ENCODE measurements at places on chromosomes 7 and 10.
A peak's percentile ranks its signal among the peaks of the same experiment; 100 is the strongest.

DNA sequence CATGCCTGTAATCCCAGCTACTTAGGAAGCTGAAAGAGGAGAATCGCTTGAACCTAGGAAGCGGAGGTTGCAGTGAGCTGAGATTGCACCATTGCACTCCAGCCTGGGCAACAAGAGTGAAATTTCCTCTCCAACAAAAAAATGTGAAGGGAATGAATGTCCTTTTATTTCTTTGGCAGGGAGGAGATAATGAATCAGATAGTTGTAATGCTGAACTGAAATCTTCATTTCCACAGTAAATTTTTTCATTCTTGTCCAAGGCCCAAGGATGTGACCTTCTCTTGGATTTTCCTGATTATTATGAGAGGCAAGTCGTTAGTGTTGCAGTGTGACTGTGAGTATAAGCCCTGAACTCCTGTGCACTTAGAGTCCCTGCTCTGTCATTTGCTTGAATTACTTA lies 13.6 kb downstream of the STAMBPL1 start:
- H3K27me3 ChIP-seq, result peaks cover 9% of the 10 kb centered on the region
- no peak for DNase-seq
- no peaks in the 10 kb centered on the region for H3K36me3 ChIP-seq
- no peak overlapping the region for H3K4me3 ChIP-seq
- H3K4me1 ChIP-seq, result peaks cover 10% of the 10 kb centered on the region
- H3K27ac ChIP-seq, result no peak overlapping the region

GRCh38 chr7:25619963-25620799 lies 391.9 kb upstream of the NPVF start:
- peaks cover 64% of the 10 kb centered on the region for H3K4me1 ChIP-seq
- no peaks in the 10 kb centered on the region for H3K27me3 ChIP-seq
- no peak overlapping the region for H3K4me3 ChIP-seq
- DNase-seq, result no peak
- H3K27ac ChIP-seq, result peak overlapping the region; percentile 18

- H3K4me1 ChIP-seq, result peaks cover 38% of the 10 kb centered on the region
- no peaks in the 10 kb centered on the region for H3K36me3 ChIP-seq
- H3K27ac ChIP-seq, result no peak overlapping the region
- H3K4me3 ChIP-seq, result no peak overlapping the region
- H3K27me3 ChIP-seq, result peaks cover 14% of the 10 kb centered on the region
Observed at GRCh38 chr10:48503293-48503911, 101.5 kb downstream of the ARHGAP22 start.

DNA sequence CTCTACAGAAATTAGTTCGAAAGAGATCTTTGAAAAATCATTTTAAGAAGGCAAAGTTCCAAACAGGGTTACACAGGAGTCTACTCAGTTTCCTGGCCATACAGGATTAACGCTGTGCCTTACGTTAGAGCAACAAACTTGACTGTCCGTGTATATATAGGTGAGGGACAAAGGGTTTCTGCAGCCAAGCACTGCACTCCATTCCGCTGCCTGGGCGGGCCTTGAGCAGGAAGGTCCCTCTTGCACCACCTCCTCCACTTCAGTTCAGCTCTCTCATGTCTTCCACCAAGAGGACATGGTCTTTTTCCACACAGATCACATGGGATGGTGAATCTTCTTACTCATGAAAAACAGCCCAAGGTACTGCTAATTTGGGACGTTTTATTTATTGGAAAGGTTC lies 43.2 kb downstream of the MCMBP start:
- no peaks in the 10 kb centered on the region for H3K4me1 ChIP-seq
- no peak overlapping the region for H3K4me3 ChIP-seq
- H3K27ac ChIP-seq, result peak overlapping the region; percentile 66

- peaks cover 3% of the 10 kb centered on the region for H3K27me3 ChIP-seq
- H3K4me3 ChIP-seq, result no peak overlapping the region
- H3K27ac ChIP-seq, result peak overlapping the region; percentile 92
- no peaks in the 10 kb centered on the region for H3K36me3 ChIP-seq
- DNase-seq, result no peak
Observed at GRCh38 chr7:30471205-30471604, 7.4 kb downstream of the NOD1 start.

DNA sequence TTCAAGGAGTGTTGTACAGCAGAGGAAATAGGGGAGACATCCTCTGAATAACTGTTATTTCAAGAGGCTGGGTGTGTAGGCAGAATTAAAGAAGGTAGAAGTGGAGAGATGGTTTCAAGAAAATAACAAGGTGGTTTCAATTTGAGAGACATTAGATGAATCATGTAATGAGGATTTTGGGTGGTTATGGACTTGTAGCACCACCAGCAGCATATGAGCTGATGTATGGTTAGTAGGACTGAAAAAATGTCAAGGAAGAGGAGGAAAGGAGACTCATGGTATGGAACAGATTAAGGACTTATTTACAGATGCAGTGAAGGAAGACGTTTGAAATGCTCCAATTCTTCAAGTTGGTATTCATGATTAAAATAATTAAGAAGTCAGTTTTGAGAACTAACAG lies 166.2 kb downstream of the EXOC4 start:
- no peak for DNase-seq
- H3K4me3 ChIP-seq, result no peak overlapping the region
- peaks cover 2% of the 10 kb centered on the region for H3K27me3 ChIP-seq
- H3K36me3 ChIP-seq, result peaks cover 8% of the 10 kb centered on the region

- no peak for DNase-seq
- peaks cover 19% of the 10 kb centered on the region for H3K4me1 ChIP-seq
- no peak overlapping the region for H3K27ac ChIP-seq
- no peaks in the 10 kb centered on the region for H3K36me3 ChIP-seq
Observed at GRCh38 chr10:29828440-29828894, 193.7 kb upstream of the SVIL start.

GRCh38 chr10:105837951-105838350 lies 1196.9 kb downstream of the SORCS3 start:
- no peak overlapping the region for H3K27ac ChIP-seq
- peaks cover 3% of the 10 kb centered on the region for H3K27me3 ChIP-seq
- H3K36me3 ChIP-seq, result no peaks in the 10 kb centered on the region
- DNase-seq, result no peak
- peaks cover 19% of the 10 kb centered on the region for H3K4me1 ChIP-seq

DNA sequence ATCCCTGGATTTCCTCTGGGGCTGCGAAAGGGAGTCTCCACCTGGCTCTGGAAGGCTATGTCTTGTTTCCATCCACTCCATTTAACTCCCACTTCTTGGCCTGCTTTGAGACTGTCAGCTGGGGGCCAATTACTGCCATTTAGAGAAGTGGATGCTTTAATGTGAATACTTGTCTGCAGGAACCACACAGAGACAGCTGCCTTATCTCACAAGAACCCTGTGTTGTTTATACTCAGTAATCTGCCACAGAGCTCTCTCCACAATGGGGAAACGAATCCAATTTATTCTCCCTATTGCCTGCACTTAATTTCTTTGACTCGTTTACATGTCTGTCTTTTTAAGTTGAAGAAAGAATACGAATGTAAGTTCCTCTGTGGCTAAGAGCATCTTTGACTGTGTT lies 787.0 kb upstream of the C7orf33 start:
- no peaks in the 10 kb centered on the region for H3K27me3 ChIP-seq
- DNase-seq, result no peak
- H3K27ac ChIP-seq, result no peak overlapping the region
- peaks cover 1% of the 10 kb centered on the region for H3K4me1 ChIP-seq
- peaks cover 4% of the 10 kb centered on the region for H3K36me3 ChIP-seq

DNA sequence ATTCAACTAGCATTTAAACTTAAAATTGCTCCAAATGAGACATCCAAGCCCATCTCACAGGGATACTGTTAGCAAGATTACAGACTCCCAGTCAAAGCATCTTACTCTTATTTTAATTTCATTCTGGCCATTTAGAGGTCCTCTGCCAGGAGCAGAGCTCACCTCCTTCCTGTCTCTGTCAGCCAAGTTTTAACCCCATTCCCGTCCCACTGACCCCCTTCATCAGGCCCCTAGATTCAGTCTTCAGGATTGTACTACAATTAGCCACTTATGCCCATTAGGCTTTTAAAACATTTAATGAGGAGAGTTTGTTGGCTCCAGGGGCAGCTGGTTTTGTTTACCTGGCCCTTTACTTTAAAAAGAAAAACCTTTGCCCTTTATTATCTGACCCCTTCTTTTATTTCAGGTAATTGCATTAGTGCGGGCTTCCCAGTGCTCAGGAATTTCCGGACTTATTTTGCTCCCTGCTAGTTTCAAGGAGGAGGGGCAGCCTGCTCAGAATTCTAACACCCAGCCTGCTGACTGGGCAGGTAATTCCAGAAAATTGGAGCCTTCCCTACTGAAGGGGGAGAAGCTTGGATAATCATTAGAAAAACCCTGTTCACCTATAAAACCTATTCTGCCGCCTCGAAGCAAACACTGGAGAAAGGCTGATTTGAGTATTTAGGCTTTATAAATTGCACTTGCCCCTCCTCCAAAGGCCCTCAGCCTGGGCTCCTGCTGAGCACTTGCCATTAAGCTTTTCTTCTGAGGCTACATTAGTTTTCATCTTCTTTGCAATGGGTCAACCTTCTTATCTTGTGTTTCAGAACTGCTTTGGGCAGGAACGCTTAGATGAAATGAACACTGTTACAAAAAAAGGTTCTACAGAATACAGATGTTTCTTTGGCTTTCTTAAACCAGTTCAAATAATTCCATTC lies 200.5 kb upstream of the HPS1 start:
- no peaks in the 10 kb centered on the region for H3K27me3 ChIP-seq
- peak overlapping the region; percentile 77 for H3K27ac ChIP-seq
- DNase-seq, result peak; percentile 6
- H3K4me1 ChIP-seq, result peaks cover 32% of the 10 kb centered on the region
- H3K36me3 ChIP-seq, result no peaks in the 10 kb centered on the region
- H3K4me3 ChIP-seq, result peak overlapping the region; percentile 28

DNA sequence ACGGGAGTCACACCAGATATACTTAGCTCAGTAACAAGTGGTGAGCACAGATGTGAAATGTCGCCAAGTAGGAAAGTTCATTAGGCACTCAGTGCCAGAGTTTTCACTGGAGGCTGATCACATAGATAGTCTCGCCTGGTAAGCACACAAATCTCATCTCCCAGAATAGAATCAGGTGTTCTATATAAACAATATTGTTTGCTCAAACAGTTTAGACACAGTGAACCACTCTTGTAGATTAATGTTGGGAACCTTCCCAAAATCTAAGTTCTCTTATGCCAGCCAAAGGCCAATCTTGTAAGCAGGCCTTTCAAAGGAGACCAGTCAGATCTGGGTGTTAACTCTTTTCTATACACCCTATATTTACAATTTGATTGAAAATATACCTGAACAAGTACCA lies 716.5 kb upstream of the GRM3 start:
- no peak for DNase-seq
- H3K4me1 ChIP-seq, result no peaks in the 10 kb centered on the region
- H3K36me3 ChIP-seq, result no peaks in the 10 kb centered on the region
- no peaks in the 10 kb centered on the region for H3K27me3 ChIP-seq
- no peak overlapping the region for H3K27ac ChIP-seq

- H3K27ac ChIP-seq, result peak overlapping the region; percentile 72
- H3K36me3 ChIP-seq, result no peaks in the 10 kb centered on the region
- H3K4me3 ChIP-seq, result no peak overlapping the region
- peaks cover 64% of the 10 kb centered on the region for H3K4me1 ChIP-seq
- peaks cover 4% of the 10 kb centered on the region for H3K27me3 ChIP-seq
Observed at GRCh38 chr10:78436706-78437406, 403.2 kb downstream of the RPS24 start.

DNA sequence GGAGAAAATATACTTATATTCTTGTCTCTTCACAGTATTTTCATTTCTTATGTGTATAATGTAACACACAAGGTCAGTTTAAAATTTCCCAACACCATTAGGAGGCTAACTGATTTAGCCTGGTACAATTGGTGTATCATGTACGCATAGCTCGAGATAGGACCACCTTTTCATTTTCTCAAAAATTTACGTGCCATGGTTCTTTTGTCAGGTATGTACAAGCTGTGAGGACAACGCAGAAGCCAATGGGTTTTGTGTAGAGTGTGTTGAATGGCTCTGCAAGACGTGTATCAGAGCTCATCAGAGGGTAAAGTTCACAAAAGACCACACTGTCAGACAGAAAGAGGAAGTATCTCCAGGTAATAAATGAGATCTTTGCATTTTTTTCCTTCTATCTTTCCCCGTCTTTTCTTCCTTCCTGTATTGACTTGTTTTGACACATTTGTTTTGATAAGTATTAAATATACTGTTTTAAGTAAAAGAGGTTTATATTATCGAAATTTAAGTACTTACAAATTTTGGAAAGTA lies 55.0 kb downstream of the TRIM24 start:
- no peaks in the 10 kb centered on the region for H3K27me3 ChIP-seq
- H3K4me3 ChIP-seq, result no peak overlapping the region
- peaks cover 98% of the 10 kb centered on the region for H3K36me3 ChIP-seq
- DNase-seq, result no peak
- no peak overlapping the region for H3K27ac ChIP-seq

DNA sequence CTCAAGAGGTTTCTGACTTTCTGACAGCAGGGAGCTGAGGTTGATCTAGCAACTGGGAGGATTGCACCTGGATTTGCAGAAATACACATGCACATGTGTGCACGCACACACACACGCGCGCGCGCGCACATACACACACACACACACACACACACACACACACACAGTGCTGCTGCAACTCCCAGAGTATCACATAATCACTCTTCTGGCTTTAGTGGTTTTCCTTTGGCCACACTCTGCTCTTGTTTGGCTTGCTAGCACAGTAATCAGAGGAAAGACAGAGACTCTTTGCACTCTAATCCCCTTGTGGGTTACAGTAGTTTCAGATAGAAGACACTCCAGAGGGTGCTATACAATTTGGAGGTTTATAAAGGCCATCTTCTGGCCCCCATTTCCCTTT lies 705.0 kb downstream of the AUTS2 start:
- H3K36me3 ChIP-seq, result peaks cover 7% of the 10 kb centered on the region
- no peak for DNase-seq
- H3K4me1 ChIP-seq, result no peaks in the 10 kb centered on the region
- peaks cover 4% of the 10 kb centered on the region for H3K27me3 ChIP-seq
- no peak overlapping the region for H3K4me3 ChIP-seq

DNA sequence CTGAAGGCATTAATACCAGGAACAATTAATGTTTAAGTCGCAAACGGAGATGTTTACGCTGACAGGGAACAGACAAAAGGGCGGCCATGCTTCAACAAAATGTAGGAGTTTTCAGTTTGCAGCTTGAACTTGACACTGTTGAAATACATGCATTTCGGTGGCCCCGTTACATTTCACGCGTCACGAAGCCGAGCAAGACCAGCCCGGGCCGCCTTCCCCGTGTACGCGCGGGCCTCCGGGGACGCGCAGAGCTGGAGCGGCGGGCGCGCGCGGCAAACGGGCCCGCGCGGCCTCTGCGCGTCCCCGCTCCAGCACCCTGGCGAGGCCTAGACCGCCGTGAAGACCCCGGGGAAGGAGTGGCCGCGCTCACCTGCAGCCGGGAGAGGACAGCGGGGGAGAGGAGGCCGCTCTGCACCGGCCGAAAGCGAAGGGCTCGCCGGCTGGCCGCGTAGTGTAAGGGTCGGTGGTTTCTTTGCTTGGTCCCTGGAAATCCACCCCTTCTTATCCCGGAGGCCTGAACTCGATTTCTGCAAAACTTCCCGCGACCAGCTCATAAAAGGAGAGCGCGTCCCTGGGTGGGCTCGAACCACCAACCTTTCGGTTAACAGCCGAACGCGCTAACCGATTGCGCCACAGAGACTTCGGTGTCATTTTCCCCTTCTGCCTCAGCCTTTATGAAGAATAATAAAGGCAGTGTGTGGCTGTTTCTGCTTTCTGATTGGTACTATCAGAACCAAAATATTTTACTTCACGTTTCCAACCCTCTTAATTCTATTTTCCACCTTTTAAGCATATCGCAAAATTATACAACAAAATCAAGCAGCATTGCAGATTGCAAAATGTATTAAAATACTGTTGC lies 11.4 kb upstream of the EBLN1 start:
- peak overlapping the region; percentile 92 for H3K4me3 ChIP-seq
- H3K27me3 ChIP-seq, result peaks cover 16% of the 10 kb centered on the region
- H3K4me1 ChIP-seq, result peaks cover 10% of the 10 kb centered on the region
- H3K36me3 ChIP-seq, result no peaks in the 10 kb centered on the region
- peak overlapping the region; percentile 92 for H3K27ac ChIP-seq

Data from nephron progenitor cell (in vitro differentiated cells).